ENCODE measurements at places on chromosomes 16 and 17.

DNA sequence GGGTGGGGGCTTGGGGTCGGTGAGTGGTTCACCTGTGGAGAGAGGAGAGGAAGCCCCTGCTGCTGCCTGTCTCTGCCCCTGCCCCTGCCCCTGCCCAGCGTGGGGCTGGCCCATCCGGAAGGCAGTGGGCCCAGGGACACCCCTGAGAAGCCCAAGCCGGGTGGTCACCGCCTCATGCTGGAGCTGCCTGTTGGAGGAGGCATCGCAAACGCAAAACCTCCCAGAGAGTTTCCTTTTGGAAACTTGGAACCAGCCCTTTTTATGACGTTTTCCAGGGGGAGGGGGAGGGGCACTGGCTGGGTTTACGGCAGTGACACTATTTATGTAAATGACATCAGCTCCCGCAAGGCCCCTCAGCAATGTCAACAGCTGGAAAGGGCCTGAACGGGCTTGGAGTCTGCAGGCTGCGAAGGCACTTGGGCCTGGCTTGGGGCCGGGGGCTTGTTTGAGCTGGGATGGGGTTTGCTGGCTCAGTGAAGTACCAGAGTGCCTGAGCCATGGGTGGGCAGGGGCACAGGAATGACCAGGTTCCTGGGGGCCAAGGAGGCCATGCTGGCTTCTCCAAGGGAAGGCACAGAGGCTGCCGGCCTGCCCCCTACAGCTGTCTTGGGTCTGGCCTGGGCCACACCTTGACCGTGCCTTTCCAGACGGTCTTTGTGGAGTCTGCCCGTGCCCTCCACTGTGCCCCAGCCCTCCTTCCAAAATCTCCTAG, 219.5 kb downstream of the NTN1 start:
- no peak for DNase-seq

DNA sequence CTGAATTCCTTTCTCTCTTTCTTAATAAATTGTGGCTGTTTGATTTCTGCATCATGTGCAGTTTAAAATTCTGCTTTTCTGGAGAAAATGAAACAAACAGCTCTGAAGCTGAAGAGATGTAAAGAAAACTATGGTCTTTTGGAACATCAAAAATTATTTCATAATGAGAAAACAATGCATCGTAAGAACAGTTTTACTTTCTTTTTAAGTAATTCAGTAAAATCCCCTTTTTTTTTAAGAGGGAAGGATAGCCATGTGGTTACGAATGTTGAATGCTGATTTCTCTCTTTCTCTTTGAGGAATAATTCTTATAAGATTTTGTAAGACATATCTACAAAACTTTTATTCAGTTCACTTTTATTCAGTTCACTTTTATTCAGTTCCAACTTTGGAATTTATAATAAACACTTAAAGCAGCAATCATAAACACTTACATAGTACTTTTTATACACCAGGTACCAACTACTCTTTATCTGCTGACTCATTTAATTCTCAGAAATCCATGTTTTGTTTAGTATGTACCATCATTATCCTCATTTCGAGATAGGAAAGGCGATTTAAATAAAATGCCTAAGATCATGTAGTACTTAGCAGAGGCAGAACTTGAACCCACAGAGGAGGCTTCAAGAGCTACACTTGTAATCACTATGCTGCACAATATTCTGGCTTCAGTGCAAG, 26.6 kb downstream of the CNTNAP4 start:
- DNase-seq, result no peak

- DNase-seq, result no peak
Measured at GRCh38 chr16:56067406-56067805, 123.9 kb upstream of the GNAO1 start.

DNA sequence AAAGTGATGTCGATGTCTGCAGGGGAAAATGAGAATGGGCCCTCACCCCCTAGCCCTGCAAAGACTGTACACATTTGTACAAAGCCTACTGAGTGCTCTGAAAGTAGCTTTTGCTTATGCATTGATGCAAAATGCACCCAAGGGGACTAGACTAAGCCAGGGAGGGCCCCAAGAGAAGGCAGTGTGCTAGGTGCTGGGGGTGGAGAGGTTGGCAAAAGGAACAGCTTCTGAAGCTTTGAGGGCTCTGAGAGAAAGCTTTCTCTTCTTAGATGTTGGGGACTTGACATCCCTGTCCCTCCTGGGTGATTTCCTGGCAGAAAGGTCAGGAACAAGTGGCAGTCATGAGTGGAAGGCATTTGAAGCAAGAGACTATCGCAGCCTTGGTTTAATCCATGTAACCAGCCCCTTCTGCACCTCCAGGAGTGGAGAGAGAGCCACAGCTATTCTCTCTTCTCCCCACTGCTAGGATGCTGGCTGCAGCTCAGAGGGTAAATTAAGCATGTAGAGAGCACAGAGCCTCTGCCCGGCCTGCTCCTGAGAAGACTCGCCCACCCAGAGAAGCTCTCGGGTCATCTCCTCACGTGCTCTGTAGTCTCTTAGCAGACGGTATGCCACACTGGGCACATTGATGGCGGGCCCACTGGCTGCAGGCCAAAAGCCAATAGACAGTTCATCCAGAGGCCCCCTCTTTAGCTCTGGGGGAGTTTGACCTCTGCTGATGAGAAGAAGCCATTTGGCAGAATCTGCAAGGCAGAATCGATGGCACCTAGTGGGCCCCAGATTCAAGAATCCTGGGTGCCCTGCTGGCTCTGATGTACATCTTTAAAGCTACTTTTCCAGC, 221.4 kb downstream of the MSI2 start:
- no peak for DNase-seq

DNA sequence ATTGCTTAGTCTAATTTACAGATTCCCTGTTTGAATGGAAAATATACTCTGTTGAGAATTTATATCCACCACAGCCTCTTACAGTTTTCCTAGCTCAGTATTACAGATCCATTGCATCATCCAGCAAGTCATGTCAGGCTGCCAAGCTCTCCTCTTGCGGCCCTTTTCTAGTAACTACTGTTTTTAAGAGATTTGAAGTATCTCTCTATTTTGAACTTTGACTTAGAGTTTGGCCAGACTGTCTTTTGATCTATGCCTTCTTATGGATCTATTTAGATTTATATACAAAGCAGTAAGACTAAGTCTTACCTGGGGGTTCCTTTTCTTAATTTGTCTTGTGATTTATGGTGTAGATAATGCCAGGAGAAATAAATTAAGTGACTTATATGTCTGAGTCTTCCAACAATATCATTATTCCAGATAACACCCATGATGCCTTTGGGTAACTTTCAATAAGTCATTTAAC, 53.1 kb upstream of the ABCC11 start:
- DNase-seq, result no peak

GRCh38 chr16:51473091-51473490, 322.0 kb upstream of the SALL1 start:
- no peak for DNase-seq

DNA sequence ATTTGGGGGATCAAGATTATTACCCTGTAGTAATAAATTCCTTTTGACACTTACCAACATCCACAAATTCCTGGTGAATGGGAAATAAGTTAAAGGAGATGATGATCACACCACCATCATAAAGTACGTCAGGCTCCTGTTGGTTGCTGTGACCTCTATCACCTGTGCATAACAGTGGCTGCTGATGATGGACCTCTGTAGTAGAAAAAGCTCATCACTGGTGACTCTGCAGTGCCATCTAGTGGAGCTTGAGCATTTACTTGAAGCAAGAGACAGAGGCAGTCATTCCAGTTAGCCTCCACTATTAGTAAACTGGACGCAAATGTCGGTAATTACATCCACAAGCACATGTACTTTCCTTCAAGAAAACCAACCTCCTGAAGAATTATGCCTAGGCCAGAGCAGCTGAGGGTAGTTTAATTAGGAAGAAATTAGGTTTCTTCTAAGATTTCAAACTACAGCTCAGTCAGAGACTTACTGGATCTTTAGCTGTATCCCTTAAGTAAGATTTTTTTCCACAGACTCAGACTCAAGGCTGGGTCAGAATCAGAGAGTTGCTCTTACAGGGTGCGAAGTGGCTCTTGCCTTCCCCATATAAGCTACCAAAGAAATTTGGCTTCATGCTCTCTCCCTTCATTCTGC, 39.3 kb downstream of the CYB561 start:
- peak; percentile 88 for DNase-seq

DNA sequence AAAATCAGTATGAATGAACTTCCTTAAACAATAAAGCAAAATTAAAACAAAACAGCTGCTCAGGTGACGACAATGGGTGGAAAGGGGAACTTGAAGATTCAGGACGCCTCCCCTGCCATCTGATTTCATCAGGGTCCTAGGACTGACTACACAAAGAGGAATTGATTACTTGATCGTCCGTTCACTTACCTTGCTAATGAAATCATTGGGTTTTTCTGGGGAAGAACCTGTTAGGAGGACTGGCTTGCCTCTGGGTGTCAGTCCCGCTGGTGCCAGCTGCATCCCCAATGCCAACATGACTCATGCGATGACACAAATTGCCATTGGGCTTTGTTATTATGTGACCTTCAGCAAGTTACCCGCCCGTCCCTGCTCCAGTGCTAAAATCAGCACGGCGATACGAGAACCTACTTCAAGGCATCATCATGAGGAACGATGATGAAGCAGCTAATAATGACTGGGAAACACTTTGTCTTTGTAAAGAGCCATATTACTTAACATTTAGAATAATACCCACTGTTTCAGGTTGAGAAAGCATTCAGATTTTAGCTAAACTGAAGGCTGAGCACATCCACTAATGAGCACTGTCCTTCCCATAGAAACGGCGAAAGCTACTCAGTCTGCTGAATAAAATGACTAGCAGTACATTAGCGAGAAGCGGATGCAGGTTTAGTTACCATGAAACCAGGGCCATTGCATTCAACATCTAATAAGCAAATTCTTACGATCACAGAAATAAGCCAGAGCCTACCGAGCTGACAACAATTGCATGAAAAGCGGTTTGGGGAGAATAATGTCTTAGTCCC, 139.4 kb downstream of the ZFHX3 start:
- DNase-seq, result no peak

DNA sequence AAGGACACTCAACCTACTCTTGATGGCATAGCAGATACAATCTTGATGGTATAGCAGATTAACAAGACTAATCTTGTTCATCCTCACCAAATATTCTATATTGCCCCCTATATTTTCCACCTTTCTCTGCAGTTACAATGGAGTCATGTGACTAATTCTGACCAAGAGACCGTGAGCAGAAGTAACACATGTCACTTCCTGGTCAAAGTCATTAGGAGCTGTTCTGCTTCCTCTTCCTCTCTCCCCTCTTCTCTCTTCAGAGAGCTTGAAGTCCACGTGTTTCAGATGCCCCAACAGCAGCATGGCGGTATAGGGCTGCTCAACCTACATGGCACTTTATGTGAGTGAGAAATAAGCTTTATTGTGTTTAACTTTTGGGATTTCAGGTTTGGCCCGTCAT, 55.3 kb upstream of the ERCC4 start:
- peak; percentile 36 for DNase-seq

- no peak for DNase-seq
Measured at GRCh38 chr16:66481943-66482390, 54.9 kb downstream of the BEAN1 start.

DNA sequence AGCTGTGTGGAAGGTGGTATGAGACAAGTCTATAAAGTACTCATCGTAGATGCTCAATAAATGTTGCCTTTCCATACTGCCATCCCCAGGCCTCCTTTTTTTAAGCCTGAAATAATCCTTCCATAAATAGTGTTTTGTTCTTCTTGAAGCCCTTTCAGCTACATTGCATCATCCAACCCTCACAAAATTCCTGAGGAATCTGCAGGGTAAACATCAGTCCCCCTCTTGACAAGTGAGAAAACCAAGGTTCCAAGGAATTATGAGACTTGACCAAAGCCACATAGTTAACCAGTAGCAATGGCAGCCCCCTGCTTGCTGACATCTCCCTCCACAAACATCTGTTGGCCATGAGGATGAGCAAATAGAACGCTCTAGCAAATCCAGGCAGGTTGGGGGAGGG, 89.7 kb upstream of the CCL1 start:
- no peak for DNase-seq

DNA sequence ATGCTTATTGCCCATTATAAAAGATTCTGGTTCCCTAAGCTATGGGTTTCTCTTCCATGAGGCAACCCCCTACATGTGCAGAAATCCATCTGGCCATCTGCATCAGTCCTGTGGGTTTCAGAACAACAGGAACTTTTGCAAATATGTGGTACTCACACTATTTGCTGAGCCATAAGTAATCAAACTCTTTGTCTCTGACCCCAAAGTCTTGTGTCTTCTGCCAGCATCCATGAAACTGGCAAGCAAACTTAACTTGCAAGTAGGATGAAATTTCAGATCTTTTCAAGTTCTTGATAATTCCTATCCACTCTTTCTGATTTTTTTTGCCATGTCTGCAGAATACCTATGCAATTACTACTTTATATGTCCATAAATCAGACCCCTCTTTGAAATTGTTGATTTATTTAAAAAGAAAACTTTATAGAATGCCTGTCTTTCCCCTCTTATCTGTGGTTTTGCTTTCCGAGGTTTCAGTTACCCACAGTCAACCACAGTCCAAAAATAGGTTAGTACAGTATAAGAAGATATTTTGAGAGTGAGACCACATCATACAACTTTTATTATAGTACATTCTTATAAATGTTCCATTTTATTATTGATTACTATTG, 158.4 kb upstream of the IRX3 start:
- DNase-seq, result no peak

DNA sequence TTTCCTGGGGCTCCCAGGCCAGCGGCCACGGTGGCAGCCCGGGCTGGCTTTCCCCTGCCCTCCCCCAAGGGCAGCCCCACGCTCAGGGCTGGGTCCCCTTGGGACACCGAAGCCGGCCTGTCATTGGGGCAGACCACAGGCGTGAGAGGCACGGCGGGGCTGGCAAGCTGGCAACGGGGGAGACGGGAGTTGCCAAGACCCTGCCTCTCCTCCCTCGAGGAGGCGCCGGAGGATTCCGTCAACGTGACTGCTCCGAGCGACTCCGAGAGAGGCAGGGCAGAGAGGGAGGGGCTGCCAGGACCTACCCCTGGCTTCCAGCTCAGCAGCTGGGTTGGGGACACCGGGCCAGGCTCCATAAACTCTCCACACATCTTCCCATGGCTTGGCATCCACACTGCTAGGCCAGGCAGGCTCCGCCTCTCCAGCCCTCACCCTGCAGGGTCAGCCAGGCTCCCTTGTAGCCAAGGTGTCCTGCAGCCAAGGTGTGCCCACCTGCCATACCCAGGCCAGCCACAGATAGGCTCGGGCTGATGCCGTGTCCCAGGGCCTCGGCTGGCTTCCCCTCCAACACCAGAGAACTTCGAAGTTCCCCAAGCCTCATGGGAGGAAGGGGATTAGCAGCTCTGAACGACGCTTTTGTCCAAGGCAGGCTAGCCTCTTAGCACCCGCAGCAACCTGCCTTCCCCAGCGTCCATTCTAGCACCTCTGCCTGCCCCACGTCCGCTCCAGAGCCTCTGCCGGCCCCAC, 25.5 kb downstream of the TIMM22 start:
- DNase-seq, result no peak

DNA sequence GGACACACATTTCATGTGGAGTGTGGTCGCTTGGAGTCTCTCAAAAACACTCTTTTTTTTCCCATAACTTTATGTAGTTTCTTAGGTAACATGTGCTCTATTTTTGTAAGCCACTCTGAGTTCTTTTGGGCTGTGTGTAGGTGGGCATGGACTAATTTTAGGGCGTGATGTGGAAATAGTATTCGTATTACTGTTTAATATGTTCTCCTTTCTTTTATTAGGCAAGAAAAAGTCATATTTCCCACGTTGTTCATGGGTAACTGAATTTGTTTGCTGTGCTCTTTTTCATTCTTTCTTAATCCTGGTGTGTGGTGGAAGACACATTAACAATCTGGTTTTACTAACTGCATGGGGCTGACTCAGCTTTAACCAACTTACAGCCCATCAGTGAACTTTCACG, 27.4 kb downstream of the NDEL1 start:
- no peak for DNase-seq

All from OCI-LY7 (cell line).